ENCODE measurements at places on chromosomes 7 and 10.

DNA sequence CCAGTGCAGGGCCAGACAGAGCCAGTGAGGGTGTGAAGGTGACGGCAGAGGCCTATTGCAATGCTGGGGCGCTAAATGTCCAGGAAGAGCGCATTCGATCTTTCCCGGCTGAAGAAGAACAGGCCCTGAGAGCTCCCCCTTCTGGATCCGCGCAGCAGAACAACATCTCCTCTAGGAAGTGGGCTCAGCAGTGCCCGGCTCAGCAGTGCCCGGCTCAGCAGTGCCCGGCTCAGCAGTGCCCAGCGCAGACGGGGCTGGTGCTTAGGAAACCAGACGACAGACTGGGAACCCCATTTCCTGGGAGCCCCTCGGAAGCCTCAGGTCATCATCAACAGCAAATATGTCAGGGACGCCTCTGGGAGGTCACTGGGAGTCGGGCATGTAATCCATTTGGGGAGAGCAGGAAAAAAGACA, 4.7 kb upstream of the NOS3 start:
- no peak for DNase-seq

DNA sequence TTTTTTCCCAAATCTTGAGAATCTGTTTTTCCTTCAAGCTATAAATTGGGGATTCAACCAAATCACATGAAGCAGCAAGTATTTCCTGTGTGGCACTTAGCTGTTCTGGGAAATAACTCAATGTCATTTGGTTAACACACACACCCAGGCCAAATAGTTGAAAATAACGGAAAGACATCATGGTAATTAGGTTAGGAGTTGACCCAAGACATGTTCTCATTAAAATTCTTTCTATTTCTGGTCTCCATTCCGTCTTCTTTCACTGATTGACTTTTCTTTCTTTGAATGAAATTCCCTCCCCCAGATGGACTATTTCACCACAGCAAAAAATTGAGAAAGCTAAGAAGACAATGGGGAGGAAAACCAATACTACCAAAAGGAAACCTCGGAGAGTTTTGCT, 30.5 kb downstream of the NRP1 start:
- no peak for DNase-seq

DNA sequence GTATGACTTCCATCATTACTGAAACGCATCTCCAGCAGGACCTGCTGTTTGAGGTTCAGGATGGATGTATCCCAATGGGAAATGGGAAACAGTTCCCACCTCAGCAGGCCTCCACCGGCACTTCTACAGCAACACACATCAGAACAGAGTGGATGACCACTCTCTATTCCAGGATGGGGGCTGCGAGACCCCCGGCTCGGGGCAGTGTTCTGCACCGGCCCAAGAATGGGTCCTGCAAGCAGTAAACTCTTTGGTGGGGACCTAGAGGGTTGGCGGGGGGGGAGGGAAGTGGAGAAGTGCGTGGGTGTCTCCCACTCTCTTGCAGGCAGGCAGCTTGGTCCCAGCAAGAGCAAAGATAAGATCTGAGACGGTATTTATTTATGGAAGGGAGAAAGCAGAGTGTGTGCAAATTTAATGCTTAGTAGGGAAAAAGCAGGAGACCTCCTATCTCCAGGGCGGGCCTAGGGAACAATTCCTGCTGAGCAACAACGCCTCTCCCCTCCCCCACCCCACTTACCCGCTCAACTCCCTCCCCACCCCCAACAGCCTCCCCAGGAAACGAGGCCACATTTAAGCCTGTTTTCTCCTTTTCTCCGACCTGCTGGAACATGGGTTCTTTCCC, 4.0 kb downstream of the SFMBT2 start:
- no peak for DNase-seq

GRCh38 chr7:150327308-150327707, 4.0 kb upstream of the ACTR3C start:
- DNase-seq, result no peak

GRCh38 chr10:76086170-76086760, 654.8 kb downstream of the LRMDA start:
- no peak for DNase-seq

DNA sequence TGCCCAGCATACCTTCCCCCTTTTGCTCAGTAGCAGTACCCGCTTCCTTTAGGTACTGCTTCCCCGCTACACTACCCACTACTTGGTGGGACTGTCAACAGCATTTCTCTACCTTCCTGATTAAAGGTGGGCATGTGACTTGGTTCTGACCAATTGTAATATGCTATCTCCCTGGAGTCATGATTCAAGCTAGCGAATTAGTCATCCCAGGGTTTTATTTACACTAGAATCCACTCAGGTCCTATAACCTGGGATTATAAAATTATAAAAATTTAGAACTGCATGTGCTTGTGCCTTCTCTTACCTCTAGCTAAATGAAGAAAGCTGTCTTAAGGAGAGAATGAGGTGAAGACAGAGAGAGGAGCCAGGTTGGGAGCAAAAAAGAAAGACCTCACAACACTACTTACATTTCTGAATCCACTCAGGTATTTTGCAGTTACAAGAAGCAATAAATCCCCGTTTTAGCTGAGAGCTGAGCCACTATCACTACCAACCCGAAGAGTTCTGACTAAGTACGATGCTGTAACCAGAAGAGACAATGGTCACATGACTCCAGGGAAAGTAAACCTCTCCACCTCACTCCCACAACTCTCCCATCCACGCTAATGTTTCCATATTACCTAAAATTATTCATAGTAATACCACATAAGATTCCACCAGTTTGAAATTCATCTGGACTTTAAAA, 9.7 kb downstream of the GBX1 start:
- DNase-seq, result no peak

GRCh38 chr7:922334-923107, 32.0 kb downstream of the ADAP1 start:
- peak; percentile 42 for DNase-seq

GRCh38 chr7:153061910-153062528, 302.5 kb downstream of the ACTR3B start:
- DNase-seq, result no peak

DNA sequence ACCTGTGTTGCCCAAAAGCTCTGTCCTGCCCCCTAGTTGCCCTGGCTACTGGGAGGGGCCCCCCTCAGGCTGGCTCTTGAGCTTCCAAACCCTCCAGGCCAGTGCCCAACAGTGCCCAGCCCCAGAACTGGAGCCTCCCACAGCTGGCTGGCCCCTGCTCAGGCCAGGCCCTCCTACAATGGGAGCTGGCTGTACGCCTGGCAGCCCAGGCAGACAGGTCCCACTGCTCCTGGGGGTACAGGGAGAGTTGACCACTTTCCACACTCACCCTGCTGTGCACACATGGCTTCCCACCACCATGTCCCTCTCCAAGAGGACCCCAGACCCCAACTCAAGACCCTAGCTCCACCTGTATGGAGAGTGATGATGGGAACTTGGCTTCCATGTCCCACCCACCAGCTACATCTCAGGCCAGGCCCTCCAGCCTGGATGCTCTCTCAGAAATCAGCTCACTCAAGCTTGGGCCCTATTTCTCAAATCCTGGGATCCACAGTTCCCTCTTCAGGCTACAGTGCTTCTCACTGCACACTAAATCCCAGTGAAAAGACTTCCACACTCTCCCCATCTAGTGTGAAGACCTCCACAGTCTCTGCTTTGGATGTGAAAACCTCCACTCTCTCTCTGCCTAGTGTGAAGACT, 92.6 kb downstream of the OAT start:
- DNase-seq, result no peak

GRCh38 chr10:87837445-87837844, 19.4 kb upstream of the ATAD1 start:
- DNase-seq, result no peak

Measured in activated CD4-positive, alpha-beta T cell treated with anti-CD3 and anti-CD28 coated beads, Interleukin-2, amount 50 U/mL, for 24 hours (primary cell).